SK-MEL-5 (cell line): ENCODE measurements at places on chromosomes 1 and 21. TPM values are rescaled to one million over a fixed set of nuclear protein-coding genes. Genes with fewer than 3 reads are reported as not detected.

- DNase-seq = no peak
Observed at GRCh38 chr1:174712541-174712940, 264.8 kb downstream of the GPR52 start.

GRCh38 chr1:4464478-4464877 is 189.9 kb upstream of the AJAP1 start:
- DNase-seq = no peak

DNA sequence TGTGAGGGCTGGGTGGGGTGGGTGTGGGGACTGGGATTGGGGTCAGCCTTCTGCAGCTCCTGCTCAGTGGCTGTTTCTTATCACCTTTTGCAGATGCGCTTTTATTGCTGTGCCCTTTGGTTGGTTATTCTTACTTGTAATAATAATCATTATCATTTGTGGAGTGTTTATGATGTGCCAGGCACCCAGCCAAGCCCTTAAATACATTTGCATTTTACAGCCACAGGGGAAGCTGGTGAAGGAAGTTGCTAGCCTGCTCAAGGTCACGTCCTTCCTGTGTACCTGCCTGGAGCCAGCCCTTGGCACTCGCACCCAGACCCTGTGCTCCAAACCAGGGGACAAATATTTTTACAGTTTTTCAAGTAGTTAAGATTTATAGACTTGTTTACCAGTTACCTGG is 144.0 kb downstream of the PGBD5 start:
- DNase-seq = no peak

GRCh38 chr21:37032293-37032692 is 25.8 kb downstream of the RIPPLY3 start:
- DNase-seq = no peak

GRCh38 chr1:203055161-203055799 is 29.0 kb downstream of the PPFIA4 start:
- DNase-seq = peak; percentile 17

GRCh38 chr1:109240158-109241152 is 8.9 kb upstream of the CELSR2 start:
- peak; percentile 19 for DNase-seq

DNA sequence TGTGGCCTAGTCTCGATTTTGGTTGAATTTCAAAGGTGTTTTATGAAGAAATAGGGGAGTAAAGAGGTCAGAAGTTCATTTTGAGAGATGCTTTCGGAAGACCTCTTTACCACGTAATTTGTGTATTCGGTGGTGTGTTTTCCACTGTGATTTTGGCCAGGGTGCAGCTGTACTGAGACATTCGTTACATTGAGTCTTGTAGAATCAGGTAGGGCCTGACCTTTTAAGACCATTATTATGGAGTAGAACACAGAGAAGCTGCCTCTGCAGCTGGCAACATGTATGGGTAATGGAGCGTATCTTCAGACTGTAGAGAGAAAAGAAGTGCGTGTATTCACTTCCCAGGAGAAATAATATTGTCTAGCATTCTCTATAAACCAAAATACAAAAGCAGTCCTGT is 326.5 kb downstream of the PDE4B start:
- no peak for DNase-seq

GRCh38 chr1:40469327-40469726 is 7.8 kb upstream of the ZFP69 start:
- DNase-seq = no peak

- DNase-seq = no peak
Observed at GRCh38 chr1:246959944-246960693, 28.4 kb upstream of the AHCTF1 start.

- no peak for DNase-seq
Observed at GRCh38 chr1:78088486-78088885, 42.7 kb downstream of the GIPC2 start.

USF1 gene
- total RNA-seq = 48.9 and 50.4 TPM in 2 replicates

GPR52 gene
- 0.19 TPM in 1 of 2 replicates, not detected in the other for total RNA-seq

ABCA4 gene
- not detected in 2 replicates for total RNA-seq

CREB3L4 gene
- 16.7 and 23.8 TPM in 2 replicates for total RNA-seq
